ENCODE measurements at places on chromosomes 2 and 18.

GRCh38 chr2:119598596-119599263 lies 54.5 kb downstream of the CFAP221 start:
- no peak for DNase-seq

- DNase-seq, result no peak
Measured at GRCh38 chr2:74137651-74138599, 9.8 kb downstream of the BOLA3 start.

- no peak for DNase-seq
Measured at GRCh38 chr2:76312236-76312635, 601.5 kb upstream of the GCFC2 start.

- peak; percentile 5 for DNase-seq
Measured at GRCh38 chr18:69936191-69936558, 11.5 kb downstream of the CD226 start.

GRCh38 chr18:28284132-28284531 lies 107.2 kb upstream of the CDH2 start:
- peak; percentile 63 for DNase-seq

DNA sequence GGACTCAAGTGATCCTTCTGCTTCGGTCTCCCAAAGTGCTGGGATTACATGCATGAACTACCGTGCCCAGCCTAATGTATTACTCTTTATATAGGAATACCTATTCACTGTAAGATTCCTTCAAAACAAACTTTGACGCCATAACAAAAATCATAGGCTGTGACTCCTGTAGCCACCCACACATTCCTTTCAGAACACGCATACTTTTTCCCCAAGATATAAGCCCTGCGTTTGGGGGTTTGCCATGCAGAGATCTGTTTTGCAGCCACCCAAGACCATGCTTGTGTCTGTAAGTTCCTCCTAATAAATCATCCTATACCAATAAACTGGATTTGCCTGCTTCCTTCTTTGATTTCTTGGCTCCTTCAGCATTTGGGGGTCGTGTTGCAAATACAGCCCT lies 46.0 kb upstream of the STON1 start:
- DNase-seq, result peak; percentile 79

DNA sequence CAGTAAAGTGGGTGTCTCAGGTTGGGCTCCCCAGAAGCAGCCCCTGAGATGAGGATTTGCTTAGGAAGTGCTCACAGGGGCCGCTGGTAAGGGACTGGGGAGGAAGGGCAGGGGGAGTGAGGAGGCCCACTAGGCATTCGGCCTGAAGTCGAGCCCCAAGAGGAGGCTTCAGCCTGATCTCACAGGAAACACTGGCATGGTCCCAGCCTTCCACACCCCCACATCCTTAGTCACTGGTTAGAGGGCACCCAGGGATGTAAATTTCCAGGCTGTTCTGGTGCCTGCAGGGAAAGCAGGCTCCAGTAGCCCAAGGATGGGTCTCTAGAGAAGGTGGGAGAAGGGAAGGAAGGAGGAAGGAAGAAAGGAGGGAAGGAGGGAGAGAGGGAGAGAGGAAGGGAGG lies 22.4 kb upstream of the KCNK3 start:
- no peak for DNase-seq

DNA sequence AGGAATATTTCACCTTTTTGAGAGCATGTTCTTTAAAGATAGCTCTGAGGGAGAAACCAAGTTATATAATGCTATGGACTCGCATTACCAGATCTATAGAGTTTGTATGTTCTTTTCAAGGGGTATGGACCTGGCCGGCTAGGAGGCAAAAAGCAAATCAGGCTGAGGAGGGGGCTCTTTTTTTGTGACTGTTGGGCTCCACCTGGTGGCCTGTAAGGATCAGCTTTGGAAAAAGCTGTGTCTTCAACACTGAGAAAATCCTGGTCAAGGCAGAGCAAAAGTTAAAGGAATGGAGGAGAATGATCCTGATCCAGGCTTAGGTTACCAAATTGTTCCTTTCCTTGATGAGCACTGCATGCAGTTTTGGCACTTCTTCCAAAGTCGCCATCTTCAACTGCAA lies 180.5 kb downstream of the DIS3L2 start:
- DNase-seq, result peak; percentile 33

DNA sequence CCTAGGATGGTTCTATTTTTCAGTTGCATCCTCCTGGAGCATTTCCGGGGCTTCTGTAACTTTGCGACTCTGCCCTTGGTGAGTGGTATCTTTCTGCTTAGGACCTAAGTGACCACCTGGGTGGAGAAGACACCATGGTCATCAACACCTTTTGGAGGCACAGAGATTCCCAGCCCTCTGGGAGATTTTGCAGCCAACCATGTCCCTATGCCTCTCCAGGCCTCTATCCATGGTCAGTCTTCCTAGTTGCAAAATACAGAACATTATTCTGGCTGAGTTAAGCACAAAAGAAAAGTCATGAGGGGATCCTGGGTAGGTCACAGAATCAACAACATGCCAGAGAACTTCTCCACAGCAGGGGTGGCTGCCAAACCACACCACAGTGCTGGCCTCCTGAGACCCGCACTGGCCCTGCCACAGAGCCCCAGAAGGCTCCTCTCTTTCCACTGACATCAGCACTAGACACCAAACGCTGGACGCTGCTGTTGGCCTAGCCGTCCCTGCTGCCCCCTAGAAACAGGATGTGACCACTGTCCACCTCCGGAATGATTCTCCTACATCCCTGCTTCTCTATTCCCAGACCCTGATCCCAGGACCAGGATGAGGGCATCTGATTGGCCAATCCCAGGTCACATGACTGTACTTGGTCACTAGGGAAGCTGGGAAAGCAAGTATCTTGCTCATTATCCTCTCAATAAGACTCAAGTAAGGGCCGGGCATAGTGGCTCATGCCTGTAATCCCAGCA lies 47.7 kb downstream of the SMAD7 start:
- DNase-seq, result peak; percentile 92

GRCh38 chr2:171741189-171741588 lies 53.9 kb downstream of the DYNC1I2 start:
- DNase-seq, result peak; percentile 58

GRCh38 chr2:6562771-6563170 lies 302.9 kb downstream of the CMPK2 start:
- DNase-seq, result no peak

DNA sequence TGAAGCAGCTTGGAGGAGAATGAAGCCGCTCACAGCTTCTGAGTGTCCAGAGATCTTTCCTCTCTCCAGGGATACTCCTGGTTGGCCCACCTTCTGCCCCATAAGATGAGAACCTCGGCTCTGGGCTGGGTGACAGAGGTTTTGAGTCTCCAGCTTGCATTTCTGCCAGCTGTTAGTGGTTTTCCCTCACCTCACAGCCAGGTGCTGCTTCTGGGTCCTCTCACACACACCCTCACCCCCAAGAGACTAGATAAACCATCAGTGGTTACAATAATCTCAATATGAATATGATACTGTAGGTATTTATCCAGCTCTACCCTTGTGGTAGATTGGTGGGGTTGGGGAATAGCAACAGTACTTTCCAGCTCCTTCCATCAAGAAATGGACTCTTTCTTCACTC lies 161.7 kb upstream of the SIX3 start:
- DNase-seq, result no peak

DNA sequence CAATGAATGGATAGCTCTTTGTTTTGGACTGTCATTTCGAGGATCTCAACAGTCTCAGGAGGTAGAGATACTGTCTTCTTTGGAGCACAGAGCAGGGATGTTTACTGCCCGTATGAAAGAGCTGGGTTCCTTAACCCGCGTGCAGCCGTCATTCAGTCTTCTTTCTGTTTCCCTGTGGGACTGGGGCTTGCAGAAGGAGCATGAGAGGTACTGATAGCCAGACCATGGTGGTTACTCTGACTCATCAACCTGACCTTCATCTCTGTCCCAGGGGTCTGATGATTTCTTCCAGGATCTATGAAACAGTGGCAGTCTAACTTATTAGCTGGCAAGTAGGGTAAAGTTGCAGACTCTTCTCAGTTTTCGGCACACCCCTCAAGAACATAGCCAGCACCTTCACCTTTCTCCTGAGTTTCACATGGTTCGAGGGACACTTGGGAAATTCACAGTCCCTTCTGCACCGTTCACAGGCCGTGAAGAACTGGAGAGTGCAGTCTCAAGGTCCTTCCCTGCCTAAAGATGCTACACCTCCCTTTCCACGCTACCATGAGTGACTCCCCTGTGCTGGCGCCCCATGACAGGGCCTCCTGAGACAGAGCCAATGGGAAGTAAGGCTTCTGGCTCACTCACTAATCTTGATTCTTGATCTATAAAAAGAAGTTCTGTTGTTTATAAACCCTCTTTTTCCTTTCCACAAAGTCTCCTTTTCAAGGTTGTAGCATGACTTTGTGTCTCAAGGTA lies 226.2 kb downstream of the MC4R start:
- DNase-seq, result peak; percentile 14

- DNase-seq, result no peak
Measured at GRCh38 chr2:239307221-239307569, 93.6 kb downstream of the HDAC4 start.

GRCh38 chr2:202007983-202008354 lies 25.7 kb upstream of the FZD7 start:
- no peak for DNase-seq

- peak; percentile 73 for DNase-seq
Measured at GRCh38 chr18:46148810-46149209, 44.6 kb downstream of the HAUS1 start.

- peak; percentile 61 for DNase-seq
Measured at GRCh38 chr18:9673296-9674251, 34.5 kb upstream of the RAB31 start.

GRCh38 chr2:212990697-212991096 lies 160.7 kb downstream of the IKZF2 start:
- DNase-seq, result no peak

DNA sequence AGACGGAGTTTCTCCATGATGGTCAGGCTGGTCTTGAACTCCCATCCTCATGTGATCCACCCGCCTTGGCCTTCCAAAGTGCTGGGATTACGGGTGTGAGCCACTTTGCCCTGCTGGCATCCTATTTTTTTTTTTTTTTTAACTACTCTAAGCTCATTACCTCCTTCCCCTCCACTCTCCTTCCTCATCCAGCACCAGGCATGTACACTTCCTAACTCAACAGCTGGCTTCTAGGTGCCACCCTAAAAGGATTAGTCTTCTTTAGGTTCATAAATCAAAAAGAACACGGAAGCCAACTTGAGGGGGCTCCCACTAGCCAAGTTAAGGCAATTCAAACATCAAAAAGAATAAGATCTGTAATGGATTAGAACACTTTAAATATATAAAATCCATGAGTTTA lies 70.6 kb upstream of the TEX51 start:
- DNase-seq, result no peak

- DNase-seq, result no peak
Measured at GRCh38 chr2:26400723-26401122, 997 bp upstream of the DRC1 start.

DNA sequence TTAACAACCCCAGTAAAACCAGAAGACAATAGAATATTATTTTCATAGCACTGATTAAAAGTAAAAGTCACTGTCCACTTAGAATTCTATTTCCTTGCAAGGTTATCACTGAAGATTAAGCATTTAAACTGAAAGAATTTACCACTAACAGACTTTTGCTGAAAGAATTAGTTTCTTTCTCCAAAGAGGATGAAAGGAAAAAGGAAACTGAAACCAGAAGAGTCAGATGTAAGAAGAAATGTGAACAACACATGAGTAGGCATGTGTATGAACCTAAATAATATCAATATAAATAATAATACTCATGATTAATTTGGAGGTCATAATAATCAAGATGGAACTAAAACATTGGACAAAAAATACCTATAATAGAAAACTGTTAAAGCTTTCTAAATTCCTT lies 82.4 kb upstream of the KLHL29 start:
- no peak for DNase-seq

Measured in astrocyte of the spinal cord (primary cell).